Activated CD8-positive, alpha-beta memory T cell treated with anti-CD3 and anti-CD28 coated beads, Interleukin-2, amount 50 U/mL, for 4 hours (primary cell): ENCODE measurements at places on chromosomes 11 and 22.

GRCh38 chr11:120613264-120614226 lies 102.0 kb downstream of the GRIK4 start:
- no peak for DNase-seq

DNA sequence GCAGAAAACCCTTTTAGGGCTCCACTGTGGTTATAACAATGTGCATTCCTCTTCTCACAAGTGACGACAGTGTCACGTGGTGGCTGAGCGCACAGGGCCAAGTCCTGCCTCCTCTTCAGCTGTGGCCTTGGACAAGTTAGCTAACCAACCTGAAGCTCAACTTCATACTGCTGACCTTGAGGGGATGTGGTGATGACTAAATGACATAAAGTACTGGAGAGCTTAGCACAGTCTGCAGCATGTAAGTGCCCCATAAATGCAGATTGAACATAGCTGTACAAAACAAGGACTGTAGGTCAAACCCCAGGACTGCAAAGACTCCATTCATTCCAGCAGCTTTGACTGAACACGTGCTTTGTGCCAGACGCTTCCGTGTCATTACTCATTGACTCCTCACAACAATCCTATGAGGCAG lies 20.1 kb upstream of the MRGPRX2 start:
- DNase-seq: no peak

GRCh38 chr11:76123248-76123647 lies 83.1 kb downstream of the WNT11 start:
- DNase-seq: no peak

DNA sequence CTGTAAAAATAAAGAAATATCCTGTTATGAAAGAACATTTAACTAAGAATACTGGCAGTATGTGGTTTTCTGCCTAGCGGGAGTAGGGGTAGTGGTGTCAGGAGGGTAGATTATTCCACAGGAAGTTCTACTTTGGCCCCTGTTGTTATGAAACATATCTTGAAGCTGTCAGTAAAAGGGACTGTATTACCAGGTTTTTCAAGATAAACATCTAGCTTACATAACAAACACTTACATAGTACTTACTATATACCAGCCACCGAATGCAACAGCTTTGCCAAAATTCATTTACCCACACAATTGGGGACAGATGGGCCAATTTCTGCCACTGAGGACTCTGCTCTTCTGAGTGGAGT lies 3.7 kb downstream of the TMEM123 start:
- DNase-seq: no peak

GRCh38 chr11:4619514-4619913 lies 11.5 kb upstream of the TRIM68 start:
- no peak for DNase-seq

DNA sequence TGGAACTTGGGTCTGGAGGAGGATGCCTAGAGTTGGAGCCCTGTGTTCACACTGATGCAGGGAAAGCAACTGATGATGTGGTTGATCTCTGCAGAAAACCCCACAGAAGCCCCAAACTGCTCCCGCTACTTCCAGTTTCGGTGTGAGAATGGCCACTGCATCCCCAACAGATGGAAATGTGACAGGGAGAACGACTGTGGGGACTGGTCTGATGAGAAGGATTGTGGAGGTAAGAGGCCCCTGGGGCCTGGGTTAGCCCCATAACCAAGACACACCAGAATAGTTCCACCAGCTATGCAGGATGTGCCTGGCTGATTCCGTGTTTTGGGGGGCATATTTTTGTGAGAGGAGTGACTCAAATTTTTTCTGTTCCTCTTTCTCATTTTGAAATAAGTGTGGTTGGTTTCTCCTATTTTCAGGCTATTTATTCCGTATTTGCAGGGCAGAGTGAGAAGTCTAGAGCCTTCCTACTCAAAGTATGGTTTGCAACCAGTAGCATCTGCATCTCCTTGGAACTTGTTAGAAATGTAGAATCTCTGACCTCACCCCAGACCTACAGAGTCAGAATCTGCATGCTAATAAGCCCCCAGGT lies 137.3 kb upstream of the SORL1-AS1 start:
- no peak for DNase-seq

GRCh38 chr22:23533328-23533762 lies 46.7 kb downstream of the IGLL1 start:
- peak; percentile 21 for DNase-seq

GRCh38 chr11:104338186-104338585 lies 174.2 kb upstream of the PDGFD start:
- DNase-seq: no peak

DNA sequence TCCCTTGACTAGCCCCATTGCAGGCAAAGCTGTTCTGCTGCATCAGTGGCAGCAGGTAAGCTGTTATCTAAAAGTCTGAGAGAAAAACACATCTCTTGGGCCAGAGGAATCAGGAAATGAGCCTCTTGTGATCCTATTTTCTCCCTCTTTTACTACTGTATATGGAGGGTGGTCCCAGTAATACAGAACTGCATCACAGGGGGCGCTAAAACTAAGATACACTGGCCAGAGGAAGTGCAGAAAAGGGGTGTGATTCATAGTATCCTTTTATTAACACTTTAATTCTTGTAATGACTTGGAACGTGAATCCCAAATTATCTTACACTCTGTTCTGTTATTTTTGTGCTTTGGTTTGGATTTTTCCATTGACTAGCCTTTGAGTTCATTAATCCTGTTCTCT lies 8.8 kb upstream of the MED17 start:
- no peak for DNase-seq

DNA sequence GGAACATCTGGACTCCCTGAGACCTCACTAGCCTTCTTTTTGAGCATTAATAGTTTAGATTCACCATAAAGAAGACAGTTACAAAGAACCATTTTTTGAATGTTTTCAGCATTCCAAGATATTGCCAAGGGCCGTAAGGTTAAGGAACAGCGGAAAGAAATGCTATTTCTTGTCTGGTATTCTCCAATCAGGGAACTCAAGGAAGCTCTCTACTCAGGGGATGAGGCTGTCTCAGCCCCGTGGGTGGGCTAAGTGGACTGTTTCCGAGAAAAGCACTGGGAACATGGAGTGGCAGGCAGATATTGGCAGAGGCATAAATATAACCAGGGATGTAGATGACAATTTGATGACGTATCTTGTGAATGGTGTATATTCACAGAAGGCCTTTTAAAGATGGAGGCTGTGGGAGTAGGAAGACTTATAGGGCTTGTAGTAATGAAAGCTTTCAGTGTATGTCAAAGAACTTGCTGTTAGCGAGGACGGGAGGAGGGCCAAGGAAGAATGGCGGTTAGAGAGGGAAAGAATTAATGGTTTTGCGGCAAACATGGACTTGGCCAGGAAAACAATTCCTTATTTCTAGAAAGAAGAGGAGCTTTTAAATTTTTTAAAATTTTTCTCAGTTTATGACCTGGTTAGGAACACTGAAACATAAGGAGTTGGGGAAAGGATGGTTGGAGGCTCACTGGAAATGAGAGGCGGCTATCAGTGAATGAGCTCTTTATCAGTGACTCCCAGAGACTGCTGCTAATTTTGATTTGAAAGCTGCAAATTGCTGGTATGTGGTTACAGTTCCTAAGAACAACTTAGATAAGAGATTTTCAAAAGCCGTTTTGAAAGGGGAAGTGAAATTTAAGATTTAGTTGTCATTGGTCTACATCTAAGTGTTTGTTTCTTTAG lies 64.6 kb downstream of the ST3GAL4 start:
- DNase-seq: no peak

GRCh38 chr11:83459798-83460197 lies 173.6 kb upstream of the CCDC90B start:
- DNase-seq: no peak

DNA sequence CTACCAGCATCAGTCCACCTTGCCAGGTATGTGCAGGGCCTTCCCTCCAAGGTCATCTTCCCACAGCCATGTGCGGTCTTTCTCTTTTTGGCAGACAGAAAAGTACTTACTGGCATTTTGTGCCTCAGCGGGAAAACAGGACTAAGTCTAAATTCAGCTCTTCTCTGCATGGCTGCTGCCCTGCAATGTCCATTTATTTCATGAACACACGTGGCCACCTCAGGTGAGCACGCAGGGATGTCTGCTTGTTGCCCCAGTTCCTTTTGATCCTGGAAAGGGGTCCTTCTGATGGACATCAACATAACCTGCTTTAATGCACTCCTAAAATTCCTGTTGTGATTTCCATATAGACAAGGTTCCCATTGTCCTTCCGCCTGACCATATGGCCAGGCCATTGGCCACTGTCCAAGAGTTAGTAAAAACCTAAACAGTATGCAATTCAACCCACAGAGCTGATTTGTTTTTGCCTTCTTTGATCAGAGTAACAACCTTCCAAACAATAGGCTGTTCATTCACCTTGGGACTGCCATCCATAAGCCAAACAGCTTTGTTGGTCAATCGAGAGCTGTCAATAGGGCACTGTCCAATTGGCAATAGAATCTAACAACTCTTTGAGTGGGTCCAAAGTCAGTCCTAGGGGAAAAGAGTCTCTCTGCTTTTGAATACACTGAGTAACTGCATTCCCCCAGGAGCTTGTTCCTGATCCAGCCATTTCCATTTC lies 5.9 kb downstream of the TREH start:
- no peak for DNase-seq

DNA sequence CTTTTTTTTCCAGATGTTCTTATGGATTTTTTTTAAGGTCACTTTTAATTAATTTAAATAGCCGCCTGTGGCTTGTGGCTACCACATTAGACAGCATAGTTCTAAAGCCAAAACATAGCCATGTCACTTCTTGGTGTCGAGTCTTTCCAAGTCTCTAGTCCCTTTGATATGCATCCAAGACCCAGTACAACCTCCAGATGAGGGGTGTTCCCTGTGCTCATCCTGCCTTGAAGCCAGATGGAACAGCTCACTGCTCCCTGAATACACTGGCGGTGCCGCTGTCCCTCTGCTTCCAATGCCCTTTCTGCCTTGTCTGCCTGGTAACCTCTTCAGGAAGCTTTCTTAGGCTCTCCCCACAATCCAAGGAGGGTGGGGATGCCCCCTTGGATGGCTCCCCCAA lies 338.0 kb downstream of the TENM4 start:
- DNase-seq: no peak

DNA sequence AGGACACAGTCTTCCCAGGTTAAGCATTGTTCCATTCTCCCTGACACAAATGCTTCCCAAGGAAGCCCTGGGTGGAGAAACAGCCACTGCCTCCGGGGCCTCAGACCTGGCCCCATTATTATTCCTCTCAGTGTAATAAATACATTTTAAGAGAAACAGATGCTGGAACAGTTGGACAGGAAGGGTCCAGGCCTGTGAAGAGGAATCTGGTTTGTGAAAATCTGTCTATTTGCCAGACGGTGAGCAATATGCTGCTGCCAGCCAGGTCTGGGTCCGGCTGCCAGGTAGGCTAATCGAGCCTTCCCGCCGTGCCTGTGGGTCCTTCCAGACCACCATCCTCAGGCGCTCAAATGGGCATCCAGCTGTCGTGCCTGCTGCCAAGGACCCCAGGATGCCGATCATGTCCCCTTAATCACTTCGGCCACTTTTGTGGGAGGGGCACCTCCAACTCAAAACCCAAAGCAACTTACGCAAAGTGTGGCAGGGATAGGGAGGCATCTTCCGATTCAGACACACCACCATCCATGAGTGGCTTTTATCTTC lies 528.4 kb downstream of the MIAT start:
- DNase-seq: no peak

DNA sequence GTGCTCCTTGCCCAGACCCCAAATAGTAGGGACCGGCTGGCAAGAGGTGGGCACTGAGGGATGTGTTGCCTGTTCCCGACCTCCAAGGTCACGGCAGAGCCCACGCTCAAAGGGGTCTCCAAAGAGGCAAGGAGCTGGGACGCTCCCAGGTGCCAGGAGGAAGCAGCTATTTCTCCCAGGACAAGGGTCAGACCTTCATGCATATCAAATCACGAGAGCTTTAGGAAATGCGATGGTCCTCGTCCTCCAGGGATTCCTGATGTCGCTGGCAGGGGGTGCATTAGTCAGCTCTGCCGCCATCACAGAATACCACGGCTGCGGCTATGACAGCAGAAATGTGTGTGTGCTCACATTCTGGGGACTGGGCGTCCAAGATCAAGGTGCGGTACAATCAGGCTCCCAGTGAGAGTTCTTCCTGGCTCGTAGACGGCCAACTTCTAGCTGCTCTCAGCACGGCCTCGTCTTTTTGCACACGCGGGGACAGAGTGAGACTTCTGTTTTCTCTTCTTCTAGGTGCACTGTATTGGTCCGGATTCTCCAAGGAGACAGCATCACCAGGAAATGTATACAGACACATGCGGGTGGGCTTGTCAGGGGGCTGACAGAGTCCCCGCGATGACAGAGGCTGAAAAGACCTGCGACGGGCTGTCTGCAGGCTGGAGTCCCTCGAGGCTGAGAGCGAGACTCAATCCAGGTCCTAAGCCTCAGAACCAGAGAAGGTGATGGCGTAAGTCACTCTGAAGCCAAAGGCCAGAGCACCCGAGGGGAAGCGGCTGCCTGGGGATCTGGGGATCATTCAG lies 81.6 kb downstream of the SHANK2 start:
- DNase-seq: no peak

- DNase-seq: no peak
These were observed 228.9 kb downstream of the CTTN start for GRCh38 chr11:70627219-70627618.

GRCh38 chr22:20088263-20088648 lies 8.2 kb downstream of the DGCR8 start:
- DNase-seq: no peak

DNA sequence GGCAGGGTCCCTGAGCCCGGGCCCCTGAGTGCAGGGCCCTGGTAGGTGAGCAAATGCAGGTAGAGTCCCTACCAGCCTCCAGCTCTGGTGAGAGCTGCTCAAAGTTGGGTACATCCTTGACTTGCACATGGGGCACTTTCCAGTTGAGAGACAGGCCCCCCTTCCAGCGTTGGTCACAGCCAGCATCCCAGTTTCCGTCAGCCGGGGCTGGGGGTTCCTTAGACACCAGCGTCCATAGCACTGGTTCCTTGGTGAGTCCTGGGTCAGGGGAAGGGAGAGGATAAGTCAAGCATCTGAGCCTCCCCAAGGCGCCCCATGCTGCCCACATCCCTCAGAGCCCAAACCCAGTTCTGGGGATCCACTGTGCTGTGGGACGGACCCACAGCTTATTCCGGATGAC lies 5.6 kb downstream of the PNPLA5 start:
- no peak for DNase-seq

- DNase-seq: no peak
These were observed 13.9 kb downstream of the SLC25A17 start for GRCh38 chr22:40805239-40805638.

- no peak for DNase-seq
These were observed 8.4 kb upstream of the FTH1 start for GRCh38 chr11:61975638-61976419.

- no peak for DNase-seq
These were observed 10.7 kb downstream of the LSP1 start for GRCh38 chr11:1863352-1864216.

DNA sequence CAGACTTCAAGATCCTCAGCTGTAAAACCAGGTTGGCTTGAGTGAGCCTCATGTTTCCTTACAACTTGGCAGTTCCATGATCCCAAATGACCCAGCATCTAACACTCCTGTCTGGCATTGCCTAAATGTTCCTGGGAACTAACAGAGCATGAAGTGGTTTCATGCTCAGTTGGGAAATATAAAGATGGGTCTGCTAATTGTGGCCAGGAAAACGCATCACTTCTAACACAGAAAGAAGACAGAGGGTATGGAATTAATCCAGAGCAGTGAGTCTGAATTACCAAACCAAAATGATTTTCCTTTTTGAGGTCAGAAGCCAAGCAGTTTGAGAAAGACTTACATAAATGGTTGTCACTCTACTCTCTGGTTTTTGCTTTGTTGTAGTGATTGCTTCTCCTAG lies 60.5 kb upstream of the MMP13 start:
- no peak for DNase-seq
